Activated T-helper 2 cell treated with anti-CD3 and anti-CD28 coated beads, Interferon-gamma antibody, Interleukin-2, Interleukin-4, amounts not matched to agents 10 μg/mL and 5 μg/mL and 100 μg/mL, durations not matched to agents 14 hours and 24 hours and 36 hours (primary cell): ENCODE measurements at places on chromosomes 4 and X. TPM values are rescaled to one million over a fixed set of nuclear protein-coding genes. Genes with fewer than 3 reads are reported as not detected.

DNA sequence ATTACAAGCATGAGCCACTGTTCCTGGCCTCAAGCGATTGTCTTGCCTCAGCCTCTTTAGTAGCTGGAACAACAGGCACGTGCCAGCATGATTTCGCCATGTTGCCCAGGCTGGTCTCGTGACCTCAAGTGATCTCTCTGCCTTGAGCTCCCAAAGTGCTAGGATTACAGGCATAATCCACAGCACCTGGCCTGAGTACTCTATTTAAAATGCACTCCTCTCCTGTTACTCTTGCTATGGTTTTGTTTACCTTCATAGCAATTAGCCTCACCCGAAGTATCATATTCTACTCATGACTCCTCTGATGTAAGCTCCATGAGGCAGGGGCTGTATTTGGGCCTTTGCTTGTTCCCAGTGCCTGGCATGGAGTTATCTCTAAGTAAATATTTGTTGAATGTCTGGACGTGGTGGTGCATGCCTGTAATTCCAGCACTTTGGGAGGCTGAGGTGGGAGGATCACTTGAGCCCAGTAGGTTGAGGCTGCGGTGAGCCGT is 92.5 kb upstream of the SLC34A2 start:
- DNase-seq = no peak

Gene HSPA4L
- 5.0 and 5.2 TPM in 2 replicates for total RNA-seq

DNA sequence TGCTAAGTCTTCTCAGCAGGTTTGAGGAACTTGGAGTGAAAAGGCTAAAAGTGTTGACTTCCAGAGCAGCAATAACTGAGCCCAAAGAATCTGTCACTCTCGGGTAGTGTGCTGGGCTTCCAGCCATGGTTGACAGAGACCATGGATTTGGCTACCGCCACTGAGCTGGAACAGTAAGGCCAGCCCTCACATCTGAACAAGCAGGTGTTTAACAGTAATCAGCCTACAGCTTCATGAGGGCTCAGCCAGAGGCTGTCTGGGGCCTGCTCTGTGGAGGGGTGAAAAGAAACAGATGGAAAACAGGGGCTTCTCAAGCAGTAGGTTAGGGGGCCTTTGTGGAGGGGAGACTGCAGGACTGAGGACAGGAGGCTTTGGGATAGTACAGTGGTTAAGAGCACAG is 14.9 kb downstream of the RASL11B start:
- DNase-seq = no peak

Gene APBB2
- total RNA-seq = 0.73 and 1.4 TPM in 2 replicates
